ENCODE measurements at places on chromosomes 12 and 14.
A peak's percentile ranks its signal among the peaks of the same experiment; 100 is the strongest.

GRCh38 chr14:94631050-94631449 is 18.9 kb downstream of the SERPINA3 start:
- no peaks in the 10 kb centered on the region for H3K36me3 ChIP-seq
- DNase-seq, result no peak
- no peaks in the 10 kb centered on the region for H3K27me3 ChIP-seq

- no peaks in the 10 kb centered on the region for H3K4me1 ChIP-seq
- no peaks in the 10 kb centered on the region for H3K36me3 ChIP-seq
- no peak overlapping the region for H3K27ac ChIP-seq
- no peak for DNase-seq
- no peak overlapping the region for H3K4me3 ChIP-seq
- H3K27me3 ChIP-seq, result no peaks in the 10 kb centered on the region
Observed at GRCh38 chr12:53785161-53785560, 33.4 kb upstream of the CISTR start.

DNA sequence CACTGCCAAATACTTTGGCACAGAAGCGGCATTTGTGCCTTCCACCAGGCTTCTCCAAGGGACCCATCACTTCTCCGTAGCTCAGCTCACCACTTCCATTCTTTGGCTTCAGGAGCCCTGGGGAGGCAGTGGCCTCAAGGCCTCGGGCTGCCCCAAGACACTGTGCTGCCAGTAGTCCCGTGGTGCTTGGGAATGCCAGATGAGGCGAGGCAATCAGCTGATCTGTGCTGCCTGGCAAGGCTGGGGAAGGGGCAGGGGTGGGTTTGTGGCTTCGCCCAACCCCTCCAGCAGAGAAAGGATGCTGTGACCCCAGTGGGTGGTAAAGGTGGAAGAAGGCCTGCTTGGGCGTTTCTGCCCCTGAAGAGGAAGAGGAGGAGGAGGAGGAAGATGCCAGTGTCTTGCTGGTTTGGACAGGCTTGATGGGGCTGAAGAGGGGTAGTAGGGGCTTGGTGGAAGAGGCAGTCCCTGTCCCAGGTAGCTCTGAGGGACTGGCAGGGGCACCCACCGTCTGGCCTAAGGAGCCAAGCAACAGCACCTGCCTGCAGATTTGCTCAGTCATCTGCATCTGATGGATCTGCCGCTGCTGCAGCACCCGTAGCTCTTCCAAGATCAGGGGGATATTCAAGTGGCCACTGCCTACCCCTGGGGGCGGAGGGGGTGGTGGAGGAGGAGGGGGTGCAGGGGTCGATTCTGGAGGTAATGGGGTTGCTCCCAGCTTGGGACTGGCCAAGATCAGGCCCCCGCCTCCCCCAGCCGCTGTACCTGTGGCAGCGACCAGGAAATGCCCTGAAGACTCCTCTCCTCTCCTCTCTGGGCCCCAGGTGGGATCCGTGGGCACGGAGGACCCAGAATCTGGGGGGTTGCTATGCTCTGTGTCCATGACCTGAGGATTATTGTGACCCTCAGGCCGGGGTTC is 1.3 kb downstream of the SALL2 start:
- H3K27ac ChIP-seq, result peak overlapping the region; percentile 73
- no peaks in the 10 kb centered on the region for H3K27me3 ChIP-seq
- no peaks in the 10 kb centered on the region for H3K36me3 ChIP-seq

- H3K4me3 ChIP-seq, result no peak overlapping the region
- no peaks in the 10 kb centered on the region for H3K27me3 ChIP-seq
- no peak overlapping the region for H3K27ac ChIP-seq
- no peaks in the 10 kb centered on the region for H3K36me3 ChIP-seq
- DNase-seq, result no peak
Observed at GRCh38 chr14:29847056-29847380, 80.6 kb downstream of the PRKD1 start.

GRCh38 chr12:92340441-92341064 is 194.9 kb upstream of the BTG1 start:
- no peak overlapping the region for H3K4me3 ChIP-seq
- no peaks in the 10 kb centered on the region for H3K27me3 ChIP-seq
- H3K4me1 ChIP-seq, result no peaks in the 10 kb centered on the region
- no peak for DNase-seq
- H3K36me3 ChIP-seq, result no peaks in the 10 kb centered on the region
- no peak overlapping the region for H3K27ac ChIP-seq

DNA sequence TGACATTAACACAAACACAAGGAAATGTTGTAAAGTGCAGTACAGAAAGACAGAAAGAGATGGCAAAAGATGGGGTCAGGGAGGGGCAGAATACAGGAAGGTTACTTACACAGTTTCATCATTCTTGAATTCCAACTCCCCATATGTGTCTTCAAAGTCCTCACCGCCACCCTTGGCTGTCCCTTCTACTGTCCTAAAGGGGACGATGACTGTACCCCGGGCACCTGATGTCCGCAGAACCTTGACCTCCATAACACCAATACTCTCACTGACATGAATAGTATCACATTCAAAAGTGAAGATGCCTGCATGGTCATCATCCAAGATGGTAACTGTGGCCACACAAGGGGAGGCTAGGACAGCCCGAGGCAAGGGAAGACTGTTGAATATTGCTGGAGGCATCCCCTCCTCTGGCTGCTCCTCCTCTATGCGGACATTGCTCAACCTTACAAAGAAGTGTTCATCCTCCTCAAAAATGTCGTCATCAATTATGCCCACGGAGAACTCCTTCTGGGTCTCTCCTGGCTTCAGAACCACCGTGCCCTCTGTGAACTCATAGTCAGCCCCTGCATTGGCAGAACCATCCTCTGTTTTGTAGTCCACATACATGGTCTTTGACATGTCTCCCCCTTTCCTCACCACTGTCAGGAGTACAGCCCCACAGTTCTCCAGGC is 22.1 kb downstream of the SLC8A3 start:
- DNase-seq, result no peak
- no peak overlapping the region for H3K4me3 ChIP-seq
- H3K27me3 ChIP-seq, result no peaks in the 10 kb centered on the region
- H3K36me3 ChIP-seq, result no peaks in the 10 kb centered on the region
- no peak overlapping the region for H3K27ac ChIP-seq

DNA sequence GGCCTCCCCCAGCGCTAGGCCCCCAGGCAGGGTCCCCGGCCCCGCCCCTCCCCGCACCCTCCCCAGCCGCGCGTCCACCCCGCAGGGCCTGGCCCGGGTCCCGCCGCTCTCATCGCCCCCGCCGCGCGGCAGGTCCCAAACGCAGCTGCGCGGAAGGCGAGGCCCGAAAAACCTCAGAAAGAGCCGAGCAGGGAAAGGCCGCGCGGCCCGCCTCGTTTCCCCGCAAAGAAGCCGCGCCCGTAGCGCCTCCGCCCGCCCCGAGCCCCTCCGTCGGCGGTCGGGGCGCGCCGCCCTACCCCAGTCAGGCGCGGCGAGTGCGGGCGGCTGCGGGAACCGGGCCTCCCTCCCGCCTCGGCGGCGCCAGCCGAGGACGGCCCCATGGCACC is 324 bp downstream of the POLE start:
- no peaks in the 10 kb centered on the region for H3K36me3 ChIP-seq
- H3K27ac ChIP-seq, result peak overlapping the region; percentile 42
- peaks cover 11% of the 10 kb centered on the region for H3K4me1 ChIP-seq
- H3K4me3 ChIP-seq, result peak overlapping the region; percentile 100

Measured in upper lobe of left lung (tissue), 6 donors.